ENCODE measurements at places on chromosomes 16 and 17.

DNA sequence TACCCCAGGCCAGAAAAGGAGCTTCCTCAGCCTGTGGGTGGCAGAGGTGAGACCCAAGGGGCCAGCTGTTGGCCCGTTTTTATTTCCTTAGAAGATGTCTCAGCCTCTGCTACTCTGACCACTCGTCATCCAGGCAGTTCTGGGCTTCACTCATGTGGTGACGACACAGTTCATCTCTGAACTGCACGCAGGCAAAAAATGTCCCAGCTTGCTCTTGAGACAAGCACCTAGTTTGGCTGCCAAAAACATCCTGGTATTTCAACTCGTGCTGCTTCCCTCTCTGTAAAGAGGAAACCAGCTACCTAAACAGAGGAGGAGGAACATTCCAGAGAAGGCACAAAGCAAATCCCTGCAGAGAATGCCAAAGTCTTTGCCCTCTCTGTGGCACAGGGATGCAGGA, 125.7 kb downstream of the XYLT1 start:
- no peak for DNase-seq

DNA sequence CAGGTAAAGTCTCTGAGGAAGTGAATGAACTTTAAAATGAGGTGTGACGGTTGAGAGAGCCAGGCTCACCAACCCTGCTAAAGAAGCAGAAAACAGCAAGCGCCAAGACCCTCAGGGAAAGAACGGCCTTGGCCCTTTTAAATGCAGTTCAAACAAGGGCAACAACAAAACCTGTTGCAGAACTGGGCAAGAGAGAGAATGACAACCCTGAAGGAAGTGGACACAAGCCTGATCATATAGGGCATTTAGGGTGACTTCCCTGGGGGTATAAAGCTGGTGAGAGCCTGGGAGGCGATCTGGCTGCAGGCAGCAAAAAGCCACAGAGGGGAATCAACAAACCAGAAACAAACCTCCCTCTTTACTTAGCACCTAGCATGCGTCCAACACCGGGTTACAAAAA, 1.0 kb downstream of the CPPED1 start:
- DNase-seq = no peak

DNA sequence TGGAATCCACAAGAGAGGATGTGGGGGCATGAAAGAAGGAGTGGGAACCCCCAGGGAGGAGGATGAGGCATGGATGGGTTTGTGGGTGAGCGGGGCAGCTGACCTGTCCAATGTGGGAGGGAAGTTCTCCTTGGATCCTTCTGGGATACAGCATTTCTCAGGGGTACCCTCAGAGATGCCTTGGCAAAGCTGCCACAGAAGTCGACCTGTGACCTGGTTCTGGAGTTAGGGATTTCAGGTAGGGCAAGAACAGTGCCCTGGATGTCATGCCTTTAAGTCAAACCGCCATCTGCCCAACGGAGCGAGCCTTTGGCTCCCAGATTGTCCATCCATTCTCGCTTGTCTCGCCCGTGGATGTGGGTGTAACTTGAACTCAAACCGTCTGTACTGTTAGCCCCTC, 30.0 kb downstream of the WSCD1 start:
- DNase-seq = no peak

- DNase-seq = peak; percentile 46
Measured at GRCh38 chr16:28180655-28181460, 30.9 kb downstream of the XPO6 start.

DNA sequence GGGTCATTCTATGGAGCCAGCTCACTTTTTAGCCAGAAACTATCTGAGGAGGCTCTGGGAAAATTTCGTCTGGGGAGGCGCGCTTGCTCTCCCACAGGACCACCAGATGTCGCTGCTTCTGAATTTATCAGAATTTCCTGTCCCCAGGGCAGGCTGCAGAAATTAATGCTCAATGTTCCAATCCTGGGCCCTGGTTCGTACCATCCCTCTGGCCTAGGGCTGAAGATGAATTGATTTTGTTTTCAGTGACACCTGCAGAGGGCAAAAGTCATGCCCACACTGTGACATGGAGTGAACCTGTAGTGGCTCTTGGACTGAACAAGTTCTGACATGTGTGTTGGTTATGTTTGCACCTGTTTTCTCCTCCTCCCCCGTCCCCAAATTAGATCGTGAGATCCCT, 482.6 kb downstream of the NPIPA7 start:
- DNase-seq = peak; percentile 79

DNA sequence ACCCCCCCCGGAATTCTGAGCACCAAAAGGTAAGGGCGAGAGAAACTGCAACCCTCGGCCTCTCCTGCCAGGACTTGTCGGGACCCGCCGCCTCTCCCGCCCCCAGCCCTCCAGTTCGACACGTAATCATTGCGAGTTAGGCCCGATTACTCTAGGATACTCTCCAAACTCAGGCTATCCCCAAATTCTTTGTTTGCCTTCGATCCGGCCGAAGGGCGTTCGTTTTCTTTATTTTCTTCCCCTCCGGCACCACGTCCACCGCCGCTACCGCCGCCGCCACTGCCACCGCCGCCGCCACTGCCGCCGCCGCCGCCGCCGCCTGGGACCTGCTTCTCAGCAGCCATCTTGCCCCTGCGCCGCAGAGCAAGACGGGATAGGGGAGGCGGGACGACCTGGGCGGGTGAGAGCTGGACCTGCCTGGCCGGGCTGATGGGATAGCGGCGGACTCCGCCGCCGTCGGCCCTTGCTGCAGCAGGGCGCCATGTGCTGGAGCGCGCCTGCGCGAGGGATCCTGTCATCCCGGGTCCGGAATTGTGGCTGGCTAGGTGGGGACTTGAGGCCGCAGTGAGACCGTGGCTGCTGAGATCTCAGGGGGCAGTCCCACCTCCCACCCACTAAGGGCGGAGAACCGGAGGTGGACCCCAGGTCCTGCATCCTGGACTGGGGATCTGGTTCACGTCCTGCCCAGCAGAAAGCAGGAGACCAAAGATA, at the start of gene SRP68:
TSS of gene SRP68 (minus strand) at position 370 of the 711 bp plus-strand sequence. CDS start at position 344, 26 bp downstream.
- DNase-seq = peak; percentile 93

GRCh38 chr16:54140057-54140787, 146.4 kb downstream of the IRX3 start:
- no peak for DNase-seq

- DNase-seq = no peak
Measured at GRCh38 chr16:52547834-52548215, 882 bp upstream of the TOX3 start.

GRCh38 chr16:24119807-24120206, 136.3 kb upstream of the CACNG3 start:
- no peak for DNase-seq

DNA sequence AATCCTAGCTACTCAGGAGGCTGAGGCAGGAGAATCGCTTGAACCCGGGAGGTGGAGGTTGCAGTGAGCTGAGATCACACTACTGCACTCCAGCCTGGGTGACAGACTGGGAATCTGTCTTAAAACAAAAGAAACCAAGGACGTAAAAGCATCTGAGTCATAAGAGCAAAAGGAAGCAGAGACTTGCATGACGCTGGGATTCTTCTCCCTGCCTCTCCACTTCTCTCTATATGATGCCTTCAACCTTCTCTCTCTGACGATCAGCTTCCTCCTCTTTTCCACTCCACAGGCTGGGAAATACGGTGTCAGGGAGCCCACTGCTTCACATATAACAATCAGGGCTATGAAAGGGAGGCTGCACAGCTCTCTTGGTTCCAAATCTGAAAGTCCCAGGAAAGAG, 43.2 kb upstream of the CCL1 start:
- DNase-seq = no peak

DNA sequence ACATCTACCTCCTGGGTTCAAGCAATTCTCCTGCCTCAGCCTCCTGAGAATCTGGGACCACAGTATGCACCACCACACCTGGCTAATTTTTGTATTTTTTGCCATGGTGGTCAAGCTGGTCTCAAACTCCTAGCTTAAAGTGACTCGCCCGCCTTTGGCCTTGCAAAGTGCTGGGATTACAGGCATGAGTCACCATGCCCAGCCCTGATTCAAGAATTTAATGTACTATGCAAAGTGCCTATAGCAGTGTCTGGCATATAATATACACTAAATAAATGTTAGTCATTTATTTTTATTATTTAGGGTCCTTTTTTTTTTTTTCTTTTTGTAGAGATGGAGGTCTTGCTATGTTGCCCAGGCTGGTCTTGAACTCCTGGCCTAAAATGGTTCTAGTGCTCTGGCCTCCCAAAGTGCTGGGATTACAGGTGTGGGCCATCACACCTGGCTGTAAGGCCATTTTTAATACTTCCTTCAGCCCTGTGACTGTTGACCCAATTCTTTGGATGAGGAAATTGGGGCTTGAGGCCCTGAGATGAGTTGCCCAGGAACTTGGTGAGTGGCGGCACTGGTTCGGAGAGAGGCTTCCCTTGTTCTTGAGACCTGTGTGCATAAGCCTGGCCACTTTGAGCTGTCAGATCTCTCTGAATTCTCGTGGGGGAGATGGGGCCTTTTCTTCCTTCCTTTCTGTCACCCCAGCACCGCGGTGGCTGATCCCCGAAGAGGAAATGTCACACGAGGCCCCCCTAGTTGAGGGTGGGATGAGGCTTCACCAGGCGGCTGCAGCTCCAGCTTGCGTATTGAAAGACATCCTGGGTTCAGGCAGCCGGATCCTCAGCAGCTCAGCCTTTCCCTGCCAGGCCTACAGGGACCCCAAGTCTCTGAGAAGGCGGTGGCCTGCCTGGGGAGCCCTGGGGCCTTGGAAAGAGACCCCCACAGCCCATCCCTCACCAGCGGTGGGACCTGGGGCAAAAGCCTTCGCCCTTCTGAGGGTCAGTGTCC, 38.7 kb downstream of the LAT start:
- peak; percentile 72 for DNase-seq

GRCh38 chr17:41910701-41911391, 7.9 kb downstream of the ACLY start:
- no peak for DNase-seq

GRCh38 chr17:14582996-14583395, 282.1 kb downstream of the HS3ST3B1 start:
- DNase-seq = no peak

DNA sequence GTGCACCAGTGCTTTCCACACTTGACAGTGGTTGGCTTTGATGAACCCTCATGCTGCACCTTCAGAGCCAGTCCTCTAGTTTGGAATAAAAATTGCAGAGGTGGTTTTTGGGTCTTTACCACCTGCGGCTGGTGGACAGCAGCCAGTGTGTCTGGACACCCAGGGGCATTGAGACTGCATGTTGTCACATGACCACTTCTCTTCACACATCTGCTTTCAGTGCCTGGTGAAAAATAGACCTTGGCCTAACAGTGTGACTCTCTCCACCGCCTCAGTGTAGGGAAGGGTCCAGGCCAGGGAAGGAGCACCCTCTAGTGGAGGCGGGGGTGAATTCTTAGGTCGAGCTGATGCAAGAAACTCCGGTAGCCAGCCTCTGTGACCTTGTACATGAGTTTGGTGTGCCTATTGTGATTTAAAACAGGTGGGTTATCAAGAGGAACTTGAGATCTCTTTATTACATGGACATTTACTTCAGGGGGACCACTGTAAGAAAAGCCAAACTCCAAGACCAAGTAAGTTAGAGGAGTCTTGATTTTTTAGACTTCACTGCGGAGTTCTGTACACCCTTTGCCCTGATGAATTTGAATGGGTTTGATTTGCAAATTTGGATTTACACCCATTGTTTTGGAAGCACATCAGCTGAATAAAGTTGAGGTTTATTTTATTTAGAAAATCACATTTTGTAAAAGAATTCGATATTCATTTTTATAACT, 17.9 kb downstream of the GOSR2 start:
- DNase-seq = peak; percentile 83

GRCh38 chr17:77560841-77561240, 397.7 kb upstream of the TNRC6C start:
- DNase-seq = no peak
